ENCODE measurements at places on chromosomes 3 and 15.
A peak's percentile ranks its signal among the peaks of the same experiment; 100 is the strongest.

DNA sequence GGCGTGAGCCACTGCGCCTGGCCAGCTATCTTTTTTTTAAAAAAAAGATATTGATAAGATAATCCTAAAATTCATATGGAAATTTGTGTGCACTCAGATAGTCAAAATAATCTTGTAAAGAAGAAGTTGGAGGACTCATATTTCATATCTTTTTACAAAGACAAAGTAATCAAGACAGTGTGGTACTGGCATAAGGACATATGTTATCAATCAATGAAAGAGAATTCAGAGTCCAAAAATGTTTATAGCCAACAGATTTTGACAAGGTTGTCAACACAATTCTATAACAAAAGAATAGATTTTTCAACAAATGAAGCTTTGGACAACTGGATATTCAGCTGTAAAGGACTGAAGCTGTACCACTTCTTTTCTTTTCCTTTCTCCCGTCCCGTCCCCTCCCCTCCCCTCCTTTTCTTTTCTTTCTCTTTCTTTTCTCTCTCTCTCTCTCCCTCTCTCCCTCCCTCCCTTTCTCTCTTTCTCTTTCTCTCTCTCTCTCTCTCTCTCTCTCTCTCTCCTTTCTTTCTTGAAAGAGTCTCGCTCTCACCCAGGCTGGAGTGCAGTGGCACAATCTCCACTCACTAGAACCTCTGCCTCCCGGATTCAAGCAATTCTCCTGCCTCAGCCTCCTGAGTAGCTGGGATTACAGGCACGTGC, 126.8 kb downstream of the GSK3B start:
- DNase-seq = no peak

DNA sequence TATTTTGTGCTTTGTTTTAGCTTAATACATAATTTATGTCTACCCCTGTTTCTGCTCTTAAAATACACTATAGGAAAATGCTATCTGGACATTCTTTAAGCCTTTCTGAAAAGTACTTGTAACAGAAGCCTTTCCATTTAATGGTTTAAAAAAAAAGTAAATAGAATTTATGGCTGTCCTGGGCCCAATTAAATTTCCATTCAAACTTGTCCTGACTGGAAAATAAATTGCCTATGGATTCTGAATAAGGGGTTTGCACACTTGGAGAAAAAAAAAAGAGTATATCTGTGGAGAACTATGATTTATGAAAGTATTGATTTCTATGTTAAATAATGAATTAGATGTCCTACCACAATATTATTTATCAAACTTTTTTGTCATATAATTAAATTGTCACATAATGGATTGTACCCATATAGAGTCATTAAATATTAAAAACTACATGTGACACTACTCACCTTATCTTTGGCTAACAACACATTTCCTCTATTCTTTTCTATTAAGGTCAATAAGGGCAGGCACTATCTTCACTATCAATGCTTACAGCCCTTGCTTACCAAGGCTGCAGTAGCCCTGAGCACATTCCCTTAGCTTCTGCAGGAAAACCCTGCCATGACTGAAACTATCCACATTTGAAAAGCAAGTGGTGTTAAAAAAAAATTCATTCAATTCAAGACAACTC, 396.1 kb upstream of the ROBO2 start:
- no peak for DNase-seq

DNA sequence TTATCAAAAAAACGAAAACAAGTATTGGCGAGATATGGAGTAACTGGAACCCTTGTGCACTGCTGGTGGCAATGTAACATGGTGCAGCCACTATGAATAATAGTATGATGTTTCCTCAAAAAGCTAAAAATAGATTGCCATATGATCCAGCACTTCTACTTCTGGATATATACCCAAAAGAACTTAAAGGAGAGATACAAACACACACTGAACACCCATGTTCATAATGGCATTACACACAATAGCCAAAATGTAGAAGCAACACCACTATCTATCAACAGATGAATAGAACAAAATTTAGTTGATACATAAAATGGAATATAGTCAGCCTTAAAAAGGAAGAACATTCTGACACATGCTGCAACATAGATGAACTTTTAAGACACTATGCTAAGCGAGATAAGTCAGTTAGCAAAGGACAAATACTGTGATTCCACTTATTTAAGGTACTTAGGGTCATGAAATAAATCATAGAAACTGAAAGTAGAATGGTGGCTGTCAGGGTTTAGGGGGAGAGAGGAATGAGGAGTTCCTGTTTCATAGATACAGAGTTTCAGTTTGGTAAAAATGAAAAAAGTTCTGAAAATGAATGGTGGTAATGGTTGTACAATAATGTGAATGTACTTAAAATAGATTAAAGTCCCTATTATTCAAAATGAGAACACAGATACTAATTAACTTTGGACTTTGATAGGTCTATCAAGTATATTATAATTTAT, 59.4 kb upstream of the IMPG2 start:
- DNase-seq = no peak

DNA sequence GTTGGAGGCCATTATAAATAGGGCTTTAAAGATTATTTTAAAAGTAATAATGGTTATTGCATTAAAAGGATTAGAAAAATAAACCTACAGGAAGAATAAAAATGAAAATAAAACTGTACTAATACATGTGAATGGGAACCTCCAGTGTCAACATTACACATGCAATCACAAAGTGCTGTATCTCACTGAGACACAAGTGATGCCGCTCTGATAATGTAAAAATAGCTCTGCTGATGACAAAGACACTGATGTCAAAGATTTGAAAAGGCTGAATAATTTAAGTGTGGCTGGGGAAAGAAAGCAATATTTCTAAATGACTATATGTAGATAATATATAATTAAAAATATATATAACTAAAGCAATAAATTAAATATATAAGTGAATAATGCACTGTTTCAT, 129.1 kb upstream of the RAP2B start:
- DNase-seq = no peak

- peak; percentile 91 for DNase-seq
Observed at GRCh38 chr3:157073810-157074209, 86.1 kb downstream of the CCNL1 start.

DNA sequence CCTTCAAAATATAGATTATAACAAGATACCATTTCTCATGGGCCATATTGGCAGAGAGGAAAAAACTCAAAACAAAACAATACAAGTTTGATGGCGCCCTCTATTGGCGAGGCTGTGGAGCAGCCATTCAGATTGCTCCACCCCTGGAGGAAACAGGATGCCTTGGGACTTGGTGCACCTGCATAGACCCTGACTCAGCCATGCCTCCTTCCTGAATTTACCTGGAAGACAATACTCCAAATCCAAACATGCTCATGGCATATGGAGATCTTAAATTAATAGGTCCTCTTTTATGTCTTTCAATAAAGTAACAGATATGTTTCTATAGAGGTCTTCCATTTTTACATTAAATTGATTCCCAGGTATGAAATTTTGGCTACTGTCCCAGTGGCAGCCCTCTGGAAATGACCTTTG, 90.0 kb downstream of the APBA2 start:
- DNase-seq = no peak

GRCh38 chr3:122785231-122785630, 8.4 kb downstream of the HSPBAP1 start:
- DNase-seq = no peak

- DNase-seq = no peak
Observed at GRCh38 chr3:170418422-170419398, at the start of gene CLDN11. CLDN11 (plus strand) TSS chr3:170418868; CDS start chr3:170419067, 199 bp downstream.
